Inflammatory macrophage treated with lipopolysaccharide for 1 hour (primary cell): ENCODE measurements at places on chromosomes 7 and 10.

GRCh38 chr10:16481052-16481728, 40.5 kb downstream of the C1QL3 start:
- DNase-seq, result no peak

DNA sequence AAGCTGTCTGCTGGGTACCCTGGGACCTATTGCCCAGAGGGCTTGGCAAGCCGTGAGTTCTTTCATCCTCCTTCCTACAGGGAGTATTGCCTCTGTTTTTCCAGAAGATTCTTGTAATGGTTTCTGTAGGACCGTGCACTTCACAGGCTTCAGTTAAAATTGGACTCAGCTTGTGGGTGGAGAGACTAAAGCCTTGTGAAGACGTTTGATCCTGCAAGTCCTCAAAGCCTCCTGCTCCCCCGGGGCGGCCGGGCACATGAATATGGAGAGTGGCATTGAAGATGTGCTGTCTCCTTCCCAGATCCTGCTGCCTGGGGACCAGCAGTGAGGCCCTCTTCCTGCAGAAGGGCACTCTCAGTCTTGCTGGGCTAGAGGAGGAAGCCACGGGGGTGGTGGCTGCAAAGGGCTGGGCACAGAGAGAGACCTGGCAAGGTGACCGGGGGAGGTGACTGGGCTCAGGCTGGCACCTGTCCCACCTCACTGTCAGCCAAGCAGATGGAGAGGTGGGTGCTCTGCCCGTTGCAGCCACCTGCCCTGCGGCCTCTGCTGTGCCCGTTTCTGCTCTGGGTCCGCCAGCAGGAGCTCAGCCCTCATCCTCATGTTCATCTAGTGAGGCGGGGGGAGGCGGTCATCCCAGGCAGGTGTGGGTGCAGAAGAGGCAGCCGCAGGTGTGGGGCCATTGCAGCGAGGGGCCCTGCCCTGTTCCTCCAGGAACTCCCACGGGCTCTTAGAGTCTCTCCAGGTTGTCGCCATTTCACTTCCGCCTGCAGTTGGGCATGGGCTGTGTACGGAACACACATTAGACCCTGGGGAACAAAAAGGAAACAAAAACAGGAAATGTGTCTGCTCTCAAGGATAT, 55.7 kb downstream of the TMEM209 start:
- DNase-seq, result no peak

GRCh38 chr7:157595086-157595855, 258.5 kb downstream of the DNAJB6 start:
- DNase-seq, result no peak

- DNase-seq, result no peak
Observed at GRCh38 chr7:88363869-88364268, 57.2 kb upstream of the STEAP4 start.

DNA sequence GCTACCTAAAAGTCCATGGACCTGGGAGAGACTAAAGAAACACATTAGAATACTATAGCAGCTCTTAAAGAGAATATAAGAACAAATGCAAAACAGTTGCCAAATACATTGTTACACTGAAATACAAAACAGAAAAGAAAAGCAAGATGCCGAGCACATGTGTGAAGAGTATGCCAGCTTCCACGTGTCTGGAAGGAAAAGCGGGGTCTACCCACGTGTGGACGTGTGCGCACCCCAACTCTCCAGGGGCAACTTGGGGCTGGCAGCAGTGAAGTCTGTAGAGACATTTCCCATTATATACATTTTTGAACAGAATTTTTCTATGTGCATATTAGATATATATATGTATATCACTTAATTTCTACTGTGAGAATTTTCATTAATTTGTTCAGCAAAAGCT, 6.2 kb downstream of the VIPR2 start:
- DNase-seq, result no peak

GRCh38 chr7:35260246-35260645, 6.3 kb upstream of the TBX20 start:
- no peak for DNase-seq

DNA sequence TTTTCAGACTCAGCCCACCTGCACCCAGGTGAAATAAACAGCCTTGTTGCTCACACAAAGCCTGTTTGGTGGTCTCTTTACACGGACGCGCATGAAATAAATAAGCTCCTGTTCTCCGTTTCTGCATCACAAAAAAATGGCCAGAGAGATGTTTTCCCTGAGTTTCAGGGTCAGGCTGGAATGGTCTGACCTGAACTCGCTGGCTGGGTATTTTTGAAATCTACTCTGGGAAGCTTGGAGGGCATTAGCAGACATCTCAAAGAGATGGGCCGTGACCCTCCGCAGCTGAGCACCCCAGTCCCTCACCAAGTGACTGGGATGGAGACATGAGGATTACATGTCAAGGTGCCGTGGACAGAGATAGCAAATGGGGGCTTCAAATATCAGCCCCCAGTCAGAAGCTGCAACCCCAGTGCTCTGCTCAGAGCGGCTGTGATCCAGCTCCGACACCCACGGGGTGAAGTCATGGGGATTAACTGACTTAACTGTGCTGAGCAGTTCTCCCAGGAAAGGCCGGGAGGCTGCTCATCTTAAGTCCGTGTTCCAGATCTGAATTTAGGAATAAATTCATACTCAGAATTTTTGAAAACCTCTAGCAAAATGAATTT, 22.3 kb downstream of the CALML5 start:
- DNase-seq, result no peak

DNA sequence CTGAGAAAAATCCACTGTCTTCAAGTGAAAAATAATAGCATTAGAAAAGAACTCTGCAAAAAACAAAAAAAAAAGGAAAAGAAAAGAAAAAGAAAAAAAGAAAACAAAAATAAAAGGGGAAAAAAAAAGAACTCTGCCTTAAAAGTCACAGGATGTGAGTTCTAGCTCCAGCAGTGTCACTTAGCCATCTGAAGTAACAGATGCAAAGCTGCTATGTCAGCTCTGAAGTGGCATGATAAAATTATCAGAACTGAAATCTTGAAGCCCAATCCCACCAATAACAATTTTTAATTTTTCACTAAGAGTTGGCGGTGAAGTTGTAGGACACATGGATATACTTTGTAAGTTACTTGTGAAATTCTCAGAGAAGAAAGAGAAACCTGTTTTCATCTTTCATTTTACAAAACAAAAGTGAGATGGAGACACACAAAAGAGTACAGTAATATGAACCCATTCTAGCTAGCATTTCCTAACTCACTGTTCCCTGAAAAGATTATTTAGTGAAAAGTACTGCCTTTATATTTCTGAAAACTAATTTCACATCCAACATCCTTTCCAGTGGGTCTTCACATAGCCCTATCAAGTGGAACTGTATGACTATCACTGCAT, 103.5 kb downstream of the ELAPOR2 start:
- no peak for DNase-seq

DNA sequence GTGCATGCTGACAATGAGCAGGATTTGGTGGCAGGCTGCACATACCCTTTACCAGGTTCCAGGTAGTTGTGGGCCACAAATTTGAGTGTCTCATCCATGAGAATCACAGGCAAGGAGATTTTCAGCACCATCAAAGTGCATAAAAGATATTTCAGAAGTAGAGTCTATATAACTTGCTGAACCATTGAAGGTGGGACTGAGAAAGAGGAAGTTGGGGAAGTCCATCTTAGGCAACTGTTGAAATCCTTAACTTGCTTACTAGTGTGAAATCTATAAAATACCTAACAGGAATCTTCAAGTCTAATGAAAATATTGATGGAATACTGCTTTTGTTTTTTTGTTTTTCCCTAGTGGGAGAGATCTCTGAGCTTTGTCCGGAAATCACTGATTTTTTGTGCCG, 325.1 kb upstream of the PLXDC2 start:
- DNase-seq, result peak; percentile 35

- no peak for DNase-seq
Observed at GRCh38 chr10:22761569-22762220, 47.3 kb upstream of the PIP4K2A start.

DNA sequence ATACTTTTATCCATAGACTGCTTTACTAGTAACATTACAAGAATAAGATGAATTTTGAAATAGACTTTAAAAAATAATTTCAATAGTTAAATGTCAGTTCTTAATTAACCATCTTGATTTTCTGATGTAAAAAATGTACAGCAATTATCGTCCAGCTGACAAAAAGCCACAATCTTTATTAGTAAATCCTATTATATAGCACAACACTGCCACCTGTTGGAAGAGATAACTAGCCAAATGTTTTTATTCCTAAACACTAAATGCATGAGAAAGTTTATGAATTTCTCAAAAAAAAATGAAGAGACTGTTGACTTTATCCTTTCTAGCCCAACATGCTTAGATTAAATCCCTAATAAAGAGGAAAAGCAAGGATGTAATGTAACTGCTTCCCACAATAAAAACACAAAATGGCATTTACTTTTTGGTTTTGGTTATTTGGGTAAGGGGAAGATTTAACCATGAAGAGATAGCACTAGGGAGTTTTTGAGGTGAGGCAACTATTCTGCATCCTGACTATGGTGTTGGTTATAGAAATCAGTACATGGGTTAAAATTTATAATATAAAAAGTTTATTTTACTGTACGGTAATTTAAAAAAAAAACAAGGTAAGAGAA, 8.0 kb downstream of the COA1 start:
- peak; percentile 35 for DNase-seq
